ENCODE measurements at places on chromosomes 2 and 18.

DNA sequence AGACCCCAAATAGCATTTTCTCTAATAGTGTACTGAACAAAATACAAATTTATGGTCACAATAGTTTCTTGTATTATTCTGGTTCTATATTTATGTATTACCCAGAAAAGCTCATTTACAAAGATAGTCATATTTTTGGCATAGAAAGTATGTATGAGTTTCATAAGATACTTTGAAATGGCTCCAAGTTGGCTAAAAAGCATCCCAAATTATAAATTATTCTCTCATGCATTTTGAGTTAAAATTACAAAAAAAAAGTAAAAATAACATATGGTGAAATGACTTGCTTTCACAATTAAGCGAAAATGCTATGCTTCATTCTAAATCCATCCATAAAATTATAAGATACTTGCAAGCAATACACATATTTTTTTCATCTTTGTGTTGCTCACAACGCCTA lies 530.7 kb downstream of the ZNF804A start:
- no peak for DNase-seq

DNA sequence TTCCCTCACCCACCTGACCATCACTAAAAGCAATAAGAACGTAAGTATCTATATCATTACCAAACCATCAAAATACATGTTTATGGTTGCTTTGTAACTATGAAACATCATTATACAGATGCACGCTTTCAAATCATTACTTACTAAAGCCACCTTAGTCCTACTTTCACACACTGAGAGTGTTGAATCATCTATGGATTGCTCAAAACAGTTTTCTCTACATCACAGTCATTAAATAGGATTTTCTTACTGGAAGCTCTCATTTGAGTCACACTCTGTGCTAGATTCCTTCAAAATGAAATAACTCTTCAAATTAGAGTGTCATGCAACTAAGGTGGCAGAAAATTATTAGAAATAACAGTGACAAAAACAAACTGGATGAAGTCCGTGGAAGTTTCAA lies 878.4 kb downstream of the CPS1 start:
- DNase-seq: no peak

DNA sequence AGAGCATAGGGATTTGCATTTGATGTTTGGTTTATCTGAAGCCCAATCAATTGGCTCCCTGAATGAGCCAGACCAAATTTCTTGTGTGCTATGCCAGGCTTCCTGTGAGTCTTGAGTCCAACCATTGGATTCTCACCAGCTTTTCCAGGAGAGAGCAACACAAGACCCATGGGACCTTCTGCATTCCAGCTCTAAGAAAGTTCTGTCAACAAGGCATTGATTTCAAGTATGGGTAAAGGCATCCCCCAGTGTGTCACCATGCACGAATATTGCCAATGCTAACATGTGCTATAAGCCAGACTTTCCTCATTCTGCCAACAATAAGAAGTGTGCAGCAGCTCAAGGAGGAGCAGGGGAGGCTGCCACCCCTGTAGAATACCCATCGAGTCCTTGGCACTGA lies 266.6 kb downstream of the ETAA1 start:
- no peak for DNase-seq

- no peak for DNase-seq
Observed at GRCh38 chr2:201707753-201708152, 9.3 kb upstream of the MPP4 start.

GRCh38 chr2:240579771-240580614 lies 6.5 kb upstream of the CAPN10 start:
- DNase-seq: peak; percentile 43

DNA sequence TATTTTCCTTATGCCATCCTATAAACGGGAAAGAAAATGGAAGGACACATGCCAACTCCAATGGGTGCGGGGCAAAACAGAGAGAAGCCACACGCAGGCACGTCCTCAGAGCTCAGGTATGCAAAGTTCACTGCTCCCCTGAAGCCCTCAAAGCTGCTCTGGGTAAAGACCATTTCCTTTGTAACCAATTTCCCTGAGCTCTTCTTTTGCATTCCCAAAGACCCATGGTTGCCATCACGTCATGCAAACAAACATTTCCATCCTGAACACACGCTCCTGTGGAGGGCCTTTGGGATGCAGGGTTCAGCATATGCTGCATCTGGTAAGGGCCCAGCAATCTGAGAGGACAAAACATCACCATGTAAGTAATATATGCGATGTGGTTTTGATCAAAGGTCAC lies 69.4 kb downstream of the EMILIN2 start:
- DNase-seq: no peak

DNA sequence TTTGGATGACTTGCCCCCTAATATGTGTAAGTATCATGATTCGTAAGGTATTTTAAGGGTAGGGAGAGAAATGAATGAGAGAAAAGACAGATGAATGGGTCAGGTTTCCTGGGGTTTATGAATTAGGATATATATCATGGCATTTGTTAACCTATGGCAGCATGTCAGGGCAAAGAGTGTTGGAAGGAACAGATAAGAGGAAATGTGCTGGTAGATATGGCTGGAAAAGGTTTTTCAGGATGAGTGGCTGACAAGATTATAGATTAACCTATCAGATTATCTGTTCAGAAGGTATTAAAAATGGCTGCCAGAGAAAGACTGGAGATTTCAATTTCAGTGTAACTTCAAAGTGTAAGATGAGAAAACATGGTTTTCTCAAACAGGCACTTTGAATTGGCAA lies 67.8 kb downstream of the SRBD1 start:
- DNase-seq: no peak

DNA sequence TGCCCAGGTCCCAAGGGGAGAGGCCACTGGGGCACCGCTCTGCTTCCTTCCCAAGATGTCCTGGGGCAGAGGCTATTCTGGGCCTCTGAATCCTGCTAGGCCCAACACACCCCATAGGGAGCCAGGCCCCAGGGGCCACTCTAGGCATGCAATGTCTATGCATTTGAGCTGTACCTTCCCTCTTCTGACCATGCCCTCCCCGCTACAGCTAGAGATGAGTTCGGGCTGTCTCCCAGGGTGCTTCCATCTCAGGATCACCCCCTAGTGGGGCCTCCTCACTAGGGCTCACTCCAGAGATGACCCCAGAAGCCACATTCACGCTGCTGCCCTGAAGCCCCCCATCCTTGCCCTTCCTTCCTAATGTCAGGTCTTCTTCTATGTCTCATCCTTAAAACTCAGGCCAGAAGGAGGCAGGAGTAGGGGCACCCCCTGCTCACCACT lies 54.4 kb downstream of the TNS1 start:
- DNase-seq: no peak

- no peak for DNase-seq
Observed at GRCh38 chr2:107553046-107553445, 273.6 kb upstream of the RGPD4 start.

DNA sequence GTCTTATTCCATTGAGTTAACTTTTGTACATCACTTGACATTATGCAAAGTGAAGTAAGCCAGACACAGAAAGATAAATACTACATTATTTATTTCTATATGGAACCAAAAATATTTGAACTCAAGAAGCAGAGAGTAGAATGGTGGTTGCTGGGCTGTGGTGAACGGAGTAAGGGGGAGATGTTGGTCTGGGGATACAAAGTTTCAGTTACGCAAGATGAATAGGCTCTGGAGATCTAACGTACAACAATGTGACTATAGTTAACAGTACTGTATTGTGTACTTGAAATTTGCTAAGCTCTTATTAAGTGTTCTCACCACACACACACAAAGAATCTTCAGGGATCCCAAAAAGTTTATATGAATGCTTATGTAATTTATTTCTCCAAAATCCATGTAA lies 124.8 kb upstream of the VWC2L start:
- no peak for DNase-seq

DNA sequence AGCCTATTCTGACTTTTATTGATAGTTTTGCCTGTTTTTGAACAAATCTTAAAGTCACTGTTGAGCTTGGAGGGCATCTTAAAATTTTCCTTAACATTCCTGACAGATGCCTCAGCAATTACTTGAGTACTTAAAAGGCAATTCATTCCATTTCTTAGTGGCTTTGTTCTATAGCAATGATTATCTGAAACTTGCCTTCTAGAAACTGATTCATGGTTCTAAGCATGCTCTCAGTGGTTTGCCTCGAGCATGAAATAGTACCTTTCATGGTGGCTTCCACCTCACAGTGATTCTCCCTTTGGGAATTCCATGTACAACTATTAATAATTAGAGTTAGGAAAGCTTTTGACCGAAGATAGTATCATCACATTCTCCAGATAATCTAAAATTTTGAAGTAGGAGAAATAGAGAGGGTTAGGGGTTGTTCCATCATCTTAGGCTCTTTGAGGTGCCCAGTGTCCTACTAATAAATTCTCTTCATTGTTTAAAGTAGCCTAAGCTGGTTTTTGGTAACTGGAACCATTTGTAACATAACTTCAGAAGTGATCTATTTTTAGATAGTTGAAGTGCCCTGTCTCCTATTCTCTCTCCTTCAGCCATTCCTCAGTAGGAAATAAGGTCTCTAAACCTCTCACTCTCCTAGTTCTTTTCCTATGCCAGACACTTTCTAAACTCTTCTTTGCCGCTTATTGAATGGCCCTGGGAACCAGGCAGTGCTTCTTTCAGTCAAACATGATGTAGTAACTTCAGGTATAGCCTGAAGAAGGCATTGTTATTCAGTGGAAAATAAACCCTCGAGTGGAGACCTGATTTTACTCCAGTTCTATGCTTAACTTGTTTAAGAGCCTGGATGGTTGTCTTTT lies 156.1 kb downstream of the HAUS1 start:
- no peak for DNase-seq

- no peak for DNase-seq
Observed at GRCh38 chr2:120132190-120132589, 91.0 kb downstream of the TMEM185B start.

DNA sequence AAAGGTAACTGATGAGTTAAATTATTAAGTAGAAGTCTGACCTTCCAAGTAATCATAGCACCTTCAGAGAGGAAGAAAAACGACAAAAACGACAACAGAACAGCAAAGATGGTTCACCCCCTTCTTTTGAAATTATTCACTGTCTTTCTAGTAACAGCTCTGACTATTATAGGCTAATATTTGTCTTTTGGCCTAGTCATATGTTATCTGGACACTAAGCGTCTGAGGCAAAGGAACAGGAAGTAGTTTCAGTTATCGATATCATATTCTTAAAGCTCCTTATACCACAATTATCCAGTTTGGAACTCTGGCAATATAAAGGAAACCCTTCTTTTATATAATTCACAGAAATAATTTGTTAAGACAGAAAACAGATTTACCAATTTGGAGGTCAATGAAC lies 27.6 kb upstream of the SLC40A1 start:
- no peak for DNase-seq

- DNase-seq: no peak
Observed at GRCh38 chr2:234145511-234145910, 95.0 kb downstream of the SPP2 start.

DNA sequence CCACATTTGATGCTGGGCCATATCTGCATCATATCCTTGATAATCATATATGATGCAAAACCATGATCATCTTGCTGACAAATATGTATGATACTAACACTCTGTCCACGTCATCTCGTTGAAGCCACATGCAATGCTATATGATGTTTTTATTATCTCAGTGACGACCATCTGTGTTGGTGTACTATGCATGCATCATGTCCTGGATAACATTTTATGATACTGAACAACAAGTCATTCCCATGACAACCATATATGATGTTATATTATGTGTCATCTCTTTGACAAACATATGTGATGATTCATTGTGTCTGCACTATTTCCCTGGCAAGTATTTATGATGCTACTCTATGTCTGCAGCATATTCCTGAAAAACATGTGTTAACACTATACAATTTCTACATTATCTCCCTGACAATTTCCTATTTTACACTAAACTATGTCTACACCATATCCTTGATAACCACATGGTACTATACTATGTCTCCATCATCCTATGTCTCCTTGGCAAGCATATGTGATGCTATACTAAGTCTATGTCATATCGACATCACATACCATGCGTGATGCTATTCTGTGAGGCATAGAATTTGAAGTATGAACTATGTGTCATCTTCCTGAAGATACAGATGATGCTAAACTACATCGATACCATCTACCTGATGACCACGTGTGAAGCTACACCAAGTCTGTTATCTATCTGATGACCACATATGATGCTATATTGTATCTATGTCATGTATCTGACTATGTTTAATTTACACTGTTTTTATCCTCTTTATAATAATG lies 37.0 kb downstream of the DAW1 start:
- DNase-seq: no peak

GRCh38 chr18:78999939-79000338 lies 20.3 kb downstream of the SALL3 start:
- no peak for DNase-seq

GRCh38 chr18:741931-742512 lies 29.6 kb upstream of the ENOSF1 start:
- DNase-seq: no peak

GRCh38 chr2:40654346-40654745 lies 202.5 kb upstream of the SLC8A1 start:
- no peak for DNase-seq

DNA sequence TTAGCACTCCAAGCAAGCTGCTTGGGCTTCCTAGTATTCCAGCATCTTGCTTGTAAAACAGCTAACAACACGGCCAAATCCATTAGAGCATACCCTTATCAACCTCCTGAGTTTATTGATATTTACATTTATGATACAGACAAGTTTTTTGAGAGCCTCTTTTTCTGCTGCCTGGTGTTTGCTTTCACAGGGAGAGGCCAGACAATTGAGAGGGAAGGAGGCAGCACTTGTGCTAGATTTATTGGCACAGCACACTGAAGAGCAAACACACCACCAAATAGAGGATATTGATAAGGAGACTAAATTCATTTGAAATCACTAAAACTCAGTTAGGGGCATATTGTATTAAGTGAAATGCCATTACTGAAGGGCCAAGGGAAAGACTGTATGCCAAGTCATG lies 1142.3 kb upstream of the FANCL start:
- DNase-seq: no peak

- no peak for DNase-seq
Observed at GRCh38 chr2:181627545-181627944, 29.4 kb downstream of the CERKL start.

DNA sequence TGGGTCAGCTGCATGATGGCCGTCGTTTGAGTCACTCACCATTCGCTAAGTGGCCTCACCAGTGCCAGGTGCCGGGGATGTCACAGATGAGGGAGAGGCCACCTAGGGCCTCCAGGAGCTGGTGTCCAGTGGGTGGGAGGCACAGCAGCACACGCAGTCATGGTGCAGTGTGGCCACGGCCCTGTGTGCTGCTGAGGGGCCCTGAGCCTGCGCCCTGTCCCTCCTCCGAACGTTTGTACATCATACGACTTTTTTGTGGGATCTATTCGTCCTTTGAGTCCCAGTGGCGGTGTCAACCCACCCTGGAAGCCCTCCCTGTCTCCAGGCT lies 30.1 kb upstream of the ODC1 start:
- DNase-seq: no peak

GRCh38 chr2:174599310-174599921 lies 1.8 kb upstream of the WIPF1 start:
- no peak for DNase-seq

Data from T-helper 2 cell treated with Interferon-gamma antibody and Interleukin-4, amounts not matched to agents 5 μg/mL and 100 μg/mL, for 36 hours (primary cell).